NCI-H2107 (cell line): ENCODE measurements at places on chromosomes 7 and 10.

DNA sequence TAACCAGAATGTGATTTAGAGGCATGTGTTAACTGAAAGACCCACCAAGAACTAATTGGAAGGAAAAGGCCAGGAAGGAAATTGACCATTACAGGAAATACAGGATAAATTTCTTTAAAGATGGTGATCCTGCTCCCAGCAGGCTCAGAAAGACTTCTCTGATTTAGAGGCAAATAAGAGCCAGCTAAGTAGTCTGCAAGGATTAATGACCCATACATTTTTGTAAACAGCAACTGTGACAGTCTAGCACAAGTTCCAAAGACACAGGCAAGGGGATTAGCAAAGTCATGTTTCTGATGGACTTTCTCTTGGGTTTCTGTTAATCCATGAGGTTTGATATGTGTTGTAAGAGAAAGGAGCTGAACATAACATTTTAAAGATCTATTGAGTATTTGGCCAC is 425.0 kb downstream of the HTR7 start:
- no peak for DNase-seq

- DNase-seq, result no peak
These were observed 1.9 kb upstream of the ARHGAP22 start for GRCh38 chr10:48606530-48607355.

DNA sequence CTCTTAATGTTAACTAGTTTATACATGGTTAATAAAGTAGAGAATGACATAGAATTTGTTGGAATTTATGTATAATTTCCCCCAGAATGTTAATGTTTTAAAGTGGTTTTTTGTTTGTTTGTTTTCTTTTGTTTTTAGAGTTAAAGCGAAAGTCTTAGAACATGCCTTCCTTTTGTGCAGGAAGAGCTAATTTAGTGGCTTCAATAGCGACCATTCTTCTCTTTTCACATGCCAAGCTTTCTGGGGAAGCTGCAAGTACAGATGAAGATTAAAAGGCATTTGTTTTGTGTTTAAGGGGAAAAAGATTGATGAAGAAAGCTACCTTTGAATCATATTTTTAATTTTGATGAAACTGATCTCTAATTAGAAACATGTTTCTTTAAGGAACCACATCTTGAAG is 256.3 kb upstream of the CSTF2T start:
- no peak for DNase-seq

- peak; percentile 65 for DNase-seq
These were observed 114.0 kb upstream of the COBL start for GRCh38 chr7:51430480-51431086.

DNA sequence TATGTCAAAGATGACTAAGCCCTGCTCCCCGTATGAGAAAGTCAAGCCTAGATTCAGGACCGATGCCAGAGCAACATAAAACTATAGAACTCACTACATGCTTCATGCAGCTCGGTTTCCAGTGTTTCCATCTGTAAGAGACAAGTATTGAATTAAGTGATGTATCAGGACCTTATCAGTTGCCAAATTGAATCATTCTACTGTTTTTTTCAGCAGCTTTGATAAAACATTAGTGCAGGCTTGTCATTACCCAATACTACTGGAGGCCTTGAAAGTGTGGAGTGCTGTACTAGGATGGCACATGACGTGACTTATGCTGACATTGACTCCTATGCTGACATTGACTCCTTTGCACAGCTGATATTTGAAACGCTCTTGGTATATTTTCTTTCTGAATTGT is 10.8 kb upstream of the NRP1 start:
- DNase-seq, result no peak

- no peak for DNase-seq
These were observed 93.1 kb downstream of the MAPK8 start for GRCh38 chr10:48399551-48399950.
